ENCODE measurements at places on chromosomes 2 and 18.

- DNase-seq: no peak
Observed at GRCh38 chr2:14513903-14514302, 118.6 kb upstream of the LRATD1 start.

DNA sequence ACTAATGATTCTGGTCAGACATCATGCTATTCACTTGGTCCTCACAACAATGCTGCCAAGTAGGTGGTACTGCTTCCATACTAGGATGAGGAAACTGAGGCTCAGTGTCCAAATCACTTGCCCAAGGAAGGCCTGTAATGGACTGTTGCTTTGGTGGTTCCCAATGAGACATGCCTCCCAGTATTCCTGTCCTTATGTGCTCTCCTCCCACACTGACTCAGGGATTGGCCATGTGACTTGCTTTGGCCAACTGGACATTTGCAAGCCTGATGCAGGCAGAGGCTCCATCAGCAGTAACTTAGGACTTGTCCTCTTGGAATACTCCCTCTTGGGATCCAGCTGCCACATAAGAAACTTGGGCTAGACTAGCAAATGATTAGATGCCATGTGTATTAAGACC, 3.0 kb downstream of the FBXO41 start:
- DNase-seq: no peak

GRCh38 chr2:233289648-233290047, 18.0 kb upstream of the SAG start:
- DNase-seq: no peak

DNA sequence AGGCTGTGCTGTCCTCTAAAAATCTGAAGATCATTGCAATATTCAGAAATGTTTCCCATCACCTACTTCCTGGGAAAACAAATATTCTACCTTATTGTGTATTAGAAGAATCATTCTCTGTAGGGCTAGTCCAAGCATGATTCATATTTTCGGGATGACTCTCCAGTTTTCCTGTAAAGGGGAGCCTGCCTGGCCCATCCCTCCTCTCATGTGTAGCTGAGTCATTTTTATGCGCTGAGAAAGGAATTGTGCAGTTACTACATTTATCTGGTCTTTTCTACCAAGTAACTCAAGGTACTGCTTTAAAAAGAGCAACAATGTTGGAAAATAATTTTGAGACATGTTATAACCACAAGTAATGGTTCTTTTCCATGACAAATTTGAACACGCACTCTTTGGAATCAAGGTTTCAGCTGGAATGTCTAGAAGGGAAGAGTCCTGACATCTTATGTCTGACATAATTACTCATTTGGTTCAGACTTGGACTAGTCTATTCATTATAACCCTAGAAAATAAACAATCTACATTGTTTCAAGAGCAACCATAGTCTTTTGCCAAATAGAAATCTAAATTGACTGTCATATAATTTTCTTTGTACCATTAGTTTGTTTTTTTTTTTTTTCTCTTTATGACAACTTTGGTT, 6.6 kb downstream of the DSG3 start:
- DNase-seq: no peak

DNA sequence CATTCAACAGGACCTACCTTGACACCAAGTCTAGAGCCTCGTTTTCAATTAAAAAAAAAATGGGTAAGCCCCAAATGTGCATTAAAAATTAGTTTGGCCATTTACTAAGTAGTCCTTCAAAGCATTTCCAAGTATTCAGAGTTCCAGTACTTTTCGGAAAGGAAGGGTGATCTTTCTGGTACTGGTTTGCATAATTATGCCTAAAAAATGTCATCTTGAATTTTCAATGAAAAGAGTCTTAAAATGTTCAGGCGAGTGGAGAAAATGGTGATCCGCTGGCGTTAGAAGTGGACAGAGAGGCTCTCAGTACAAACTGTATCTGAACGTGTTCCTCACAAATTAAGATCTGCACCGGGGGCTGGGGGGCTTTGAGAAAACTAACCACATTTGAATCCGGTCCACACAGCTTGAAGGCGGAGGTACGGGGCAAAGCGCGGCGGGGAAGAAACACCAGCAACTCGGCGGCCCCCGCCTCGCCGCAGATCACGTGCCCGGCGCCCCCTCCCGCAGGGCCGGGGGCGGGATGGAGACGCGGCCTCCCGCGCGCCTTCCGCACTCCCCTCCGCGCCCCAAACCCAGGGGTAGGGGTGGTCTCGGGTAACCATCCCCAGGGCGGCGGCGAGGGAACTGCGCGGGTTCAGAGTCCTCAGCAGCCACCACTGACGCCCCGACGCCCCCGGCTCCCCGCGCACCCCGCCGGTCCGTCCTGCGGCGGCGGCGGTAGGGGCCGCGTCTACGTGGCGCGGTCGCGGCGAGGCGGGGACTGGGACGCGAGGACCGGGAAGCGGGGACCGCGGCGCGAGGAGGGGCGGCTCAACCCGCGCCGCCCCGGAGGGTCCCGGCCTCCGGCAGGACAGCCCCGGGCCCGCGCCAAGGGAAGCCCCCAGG, 564 bp downstream of the LPIN2 start:
- peak; percentile 64 for DNase-seq

- no peak for DNase-seq
Observed at GRCh38 chr18:45619826-45620201, 4.5 kb downstream of the SLC14A2 start.

DNA sequence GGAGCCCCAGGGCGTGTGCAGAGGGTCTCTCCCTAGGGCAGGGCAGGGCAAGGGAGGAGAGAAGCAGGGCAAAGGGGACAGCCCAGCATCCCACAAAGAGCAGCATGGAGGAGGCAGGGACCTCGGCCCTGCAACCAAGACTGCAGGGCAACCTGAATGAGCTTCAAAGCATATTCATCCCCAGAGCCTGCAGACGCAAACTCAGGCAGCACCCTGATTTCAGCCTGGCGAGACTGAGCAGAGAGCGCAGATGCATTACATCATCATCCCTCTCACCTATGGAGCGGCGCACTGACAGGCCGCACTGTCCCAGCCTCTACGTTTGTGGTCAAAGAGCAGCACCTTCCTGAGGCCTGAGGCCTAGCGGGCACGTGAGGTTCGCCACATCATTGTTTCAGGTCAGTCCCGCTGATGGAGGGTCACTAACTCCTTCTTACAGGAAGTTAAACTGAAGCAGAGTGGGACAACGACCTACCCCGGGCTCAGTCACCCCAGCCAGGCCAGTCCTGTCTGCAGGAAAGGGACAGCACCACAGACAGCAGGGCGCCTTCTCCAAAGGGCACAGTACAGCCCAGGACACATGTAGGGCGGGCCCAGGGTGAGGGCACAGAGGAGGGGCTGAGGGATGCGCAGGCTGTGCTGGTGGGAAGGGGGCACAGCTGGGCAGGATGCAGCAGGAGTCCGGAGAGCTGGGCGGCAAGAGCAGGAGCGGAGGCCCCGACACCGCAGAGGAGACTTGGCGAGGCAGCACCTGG, 67.2 kb upstream of the RAB6C start:
- no peak for DNase-seq

DNA sequence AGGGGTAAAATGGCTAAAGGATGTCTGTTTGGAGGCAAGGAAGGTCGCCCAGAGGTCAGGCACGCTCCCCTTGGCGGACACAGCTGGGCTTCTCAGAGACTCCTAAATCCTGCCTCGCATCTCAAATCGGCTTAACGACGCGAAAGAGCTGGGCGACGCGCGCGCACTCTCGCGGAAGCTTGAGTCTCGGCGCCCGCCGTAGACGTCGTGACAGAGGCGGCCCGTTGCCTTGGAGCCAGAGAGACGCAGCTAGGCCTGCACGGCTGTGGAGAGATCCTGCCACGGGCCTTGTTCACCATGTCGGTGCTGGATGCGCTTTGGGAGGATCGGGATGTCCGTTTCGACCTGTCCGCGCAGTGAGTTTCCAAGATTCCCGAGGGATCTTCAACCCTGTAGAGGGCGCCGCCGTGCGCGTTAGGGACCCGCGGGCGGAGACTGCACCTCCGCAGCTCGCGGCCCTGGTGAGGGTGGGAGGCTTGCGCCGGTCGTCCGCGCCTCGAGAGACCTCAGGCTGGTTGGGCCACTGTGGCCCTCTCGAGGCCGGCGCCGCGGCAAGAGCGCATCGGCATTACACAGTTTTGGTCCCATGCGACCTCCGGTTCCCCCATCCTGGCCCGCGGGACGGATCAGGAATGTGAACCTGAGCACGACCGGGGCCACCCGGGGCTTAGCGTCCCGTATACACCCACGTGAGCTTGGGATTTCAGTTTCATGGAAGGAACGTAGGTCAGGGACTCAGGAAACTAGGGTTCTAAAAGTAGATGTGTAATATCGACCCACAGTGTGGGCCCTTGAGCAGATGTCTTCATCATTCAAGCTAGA, at the start of gene BBS5:
Gene BBS5 (plus strand): TSS at position 238 of the 822 bp plus-strand sequence. CDS start 60 bp downstream, at position 298.
- DNase-seq: peak; percentile 88

DNA sequence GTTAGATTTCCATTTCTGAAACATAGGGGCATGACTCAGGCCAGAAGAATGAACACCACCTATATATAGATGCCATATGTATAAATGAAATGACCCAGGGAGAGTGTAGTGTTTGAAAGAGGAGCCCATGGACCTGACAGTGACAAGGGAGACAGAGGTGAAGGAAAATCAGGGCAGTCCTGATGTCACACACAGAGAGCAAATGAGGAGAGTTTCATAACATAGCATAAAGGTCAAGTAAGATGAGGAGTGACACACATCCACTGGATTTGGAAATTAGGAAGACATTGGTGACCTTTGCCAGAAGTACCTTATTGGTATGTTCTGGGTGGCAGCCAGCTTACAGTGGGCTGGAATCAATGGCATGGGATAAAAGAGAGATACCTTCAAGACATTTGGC, 276.7 kb downstream of the ZNF385B start:
- DNase-seq: no peak

DNA sequence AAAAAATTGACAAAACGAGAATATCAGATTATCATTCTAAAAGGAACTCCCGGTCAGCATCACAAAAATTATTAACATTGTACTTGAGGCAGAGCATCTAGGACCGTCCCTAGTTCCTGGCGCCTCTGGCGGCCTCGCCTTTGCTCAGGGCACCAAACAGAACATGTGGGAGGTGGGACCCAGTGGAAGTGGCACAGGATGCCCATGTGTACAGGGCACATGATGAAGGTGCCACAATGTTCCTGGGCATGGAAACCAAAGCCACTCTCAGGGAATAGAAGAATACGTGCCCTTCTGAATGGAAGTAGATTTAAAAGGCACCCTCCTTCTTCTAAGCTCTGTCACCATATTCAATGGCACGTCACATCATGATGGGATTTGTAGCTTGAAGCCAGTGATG, 30.1 kb upstream of the MARCO start:
- no peak for DNase-seq

- DNase-seq: no peak
Observed at GRCh38 chr18:73840319-73840945, 307.2 kb downstream of the FBXO15 start.

GRCh38 chr2:193556766-193557470, 1362.2 kb upstream of the TMEFF2 start:
- DNase-seq: no peak

GRCh38 chr2:218229239-218229638, 12.2 kb downstream of the ARPC2 start:
- DNase-seq: peak; percentile 94

DNA sequence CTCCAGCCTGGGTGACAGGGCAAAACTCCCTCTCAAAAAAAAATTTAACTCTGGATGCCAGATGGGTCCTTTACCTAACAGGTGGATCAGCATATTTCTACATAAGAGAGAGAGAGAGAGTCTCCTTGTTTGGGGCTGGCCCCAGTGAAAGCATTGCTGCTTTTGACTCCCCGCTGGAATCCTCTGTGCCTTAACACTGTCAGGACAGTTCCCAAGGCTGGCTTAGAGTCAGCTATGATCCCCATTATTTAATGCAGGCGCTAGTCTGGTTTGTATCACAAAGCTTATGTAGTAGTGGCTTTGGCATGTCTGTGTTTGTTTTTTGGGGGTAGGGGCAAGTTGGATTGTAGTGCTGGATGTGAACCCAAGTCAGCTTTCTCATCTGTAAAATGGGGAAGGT, 9.4 kb downstream of the INPP4A start:
- no peak for DNase-seq

DNA sequence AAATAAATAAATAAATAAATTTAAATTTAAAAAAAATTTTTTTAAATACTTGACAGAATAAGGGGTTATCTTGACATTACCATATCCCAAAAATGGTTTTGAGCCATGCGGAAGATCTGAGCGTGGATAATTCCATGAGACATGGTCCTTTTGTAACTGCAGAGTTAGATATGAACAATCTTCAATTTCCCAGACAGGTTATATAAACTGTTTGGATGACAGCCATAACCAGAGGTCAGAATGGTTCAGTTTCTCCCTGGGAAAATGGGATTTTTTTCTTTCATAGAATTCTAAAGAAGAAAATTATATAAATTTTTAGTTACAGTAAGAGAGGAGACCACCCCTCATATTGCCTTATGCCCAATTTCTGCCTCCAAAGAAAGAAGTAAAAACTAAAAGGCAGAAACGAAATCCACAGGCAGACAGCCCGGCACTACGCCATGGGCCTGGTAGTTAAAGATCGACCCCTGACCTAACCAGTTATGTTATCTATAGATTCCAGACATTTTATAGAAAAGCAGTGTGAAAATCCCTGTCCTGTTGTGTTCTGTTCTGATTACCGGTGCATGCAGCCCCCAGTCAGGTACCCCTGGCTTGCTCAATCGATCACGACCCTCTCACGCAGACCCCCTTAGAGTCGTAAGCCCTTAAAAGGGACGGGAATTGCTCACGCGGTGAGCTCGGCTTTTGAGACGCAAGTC, 3.0 kb downstream of the GALM start:
- DNase-seq: no peak

DNA sequence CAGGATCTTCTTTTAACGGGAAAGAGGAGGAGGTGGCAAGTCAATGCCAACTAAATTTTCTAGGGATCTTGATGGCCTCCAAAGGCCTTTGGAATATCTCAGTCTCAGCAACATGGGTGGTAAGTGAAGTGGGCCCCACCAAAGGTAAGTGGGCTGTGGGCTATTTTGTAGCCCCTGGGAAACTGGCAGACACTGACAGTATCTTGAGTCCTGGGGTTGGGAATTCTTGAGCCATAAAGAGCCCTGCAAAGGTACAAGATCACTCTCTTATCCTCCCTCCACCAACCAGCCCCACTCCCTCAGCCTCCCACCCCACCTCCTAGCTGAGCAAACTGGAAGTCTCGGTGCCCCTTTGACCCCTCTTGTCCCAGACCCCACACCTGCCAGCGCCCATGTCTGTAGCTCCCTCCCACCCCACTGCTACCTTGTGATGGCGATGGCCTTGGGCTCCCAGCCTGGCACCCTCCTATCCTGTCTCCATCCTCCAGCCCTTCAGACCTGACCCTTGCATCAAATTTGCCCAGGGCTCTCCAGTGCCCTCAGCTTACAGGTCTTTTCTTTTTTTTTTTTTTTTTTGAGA, 8.5 kb downstream of the ATP6V1B1 start:
- DNase-seq: no peak

- DNase-seq: no peak
Observed at GRCh38 chr2:227789803-227790202, 23.8 kb upstream of the CCL20 start.

DNA sequence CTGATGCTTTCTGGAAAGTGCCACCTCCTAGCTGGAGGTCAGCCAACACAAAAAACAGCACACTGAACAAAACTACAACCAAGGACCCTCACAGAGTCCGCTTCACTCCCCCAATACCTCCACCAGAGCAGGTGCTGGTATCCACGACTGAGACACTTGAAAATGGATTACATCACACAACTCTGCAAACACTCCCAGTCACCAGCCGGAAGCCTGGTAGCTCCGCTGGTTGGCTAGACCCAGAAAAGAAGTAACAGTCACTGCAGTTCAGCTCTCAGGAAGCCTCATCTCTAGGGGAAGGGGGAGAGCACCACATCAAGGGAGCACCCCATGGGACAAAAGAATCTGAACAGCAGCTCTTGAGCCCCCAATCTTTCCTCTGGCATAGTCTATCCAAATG, 175.4 kb downstream of the LCLAT1 start:
- no peak for DNase-seq

- peak; percentile 69 for DNase-seq
Observed at GRCh38 chr2:27408601-27409320, 630 bp downstream of the PPM1G start.

Data from NB4 (cell line).